ENCODE measurements at places on chromosomes 11 and 22.
A peak's percentile ranks its signal among the peaks of the same experiment; 100 is the strongest.

DNA sequence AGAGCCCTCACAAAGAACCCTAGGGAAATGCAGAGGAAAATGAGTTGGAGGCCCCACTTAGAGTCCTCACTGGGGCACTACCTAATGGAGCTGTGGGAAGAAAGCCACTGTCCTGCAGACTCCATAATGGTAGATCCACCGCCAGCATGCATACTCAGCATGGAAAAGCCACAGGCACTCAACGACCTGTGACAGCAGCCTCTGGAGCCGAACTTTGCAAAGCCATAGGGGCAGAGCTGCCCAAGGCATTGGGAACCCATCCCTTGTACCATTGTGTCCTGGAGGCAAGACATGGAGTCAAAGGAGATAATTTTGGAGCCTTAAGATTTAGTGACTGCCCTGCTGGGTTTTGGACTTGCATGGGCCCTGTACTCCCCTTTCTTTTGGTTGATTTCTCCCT, 18.8 kb downstream of the BBOX1 start:
- no peak for DNase-seq

DNA sequence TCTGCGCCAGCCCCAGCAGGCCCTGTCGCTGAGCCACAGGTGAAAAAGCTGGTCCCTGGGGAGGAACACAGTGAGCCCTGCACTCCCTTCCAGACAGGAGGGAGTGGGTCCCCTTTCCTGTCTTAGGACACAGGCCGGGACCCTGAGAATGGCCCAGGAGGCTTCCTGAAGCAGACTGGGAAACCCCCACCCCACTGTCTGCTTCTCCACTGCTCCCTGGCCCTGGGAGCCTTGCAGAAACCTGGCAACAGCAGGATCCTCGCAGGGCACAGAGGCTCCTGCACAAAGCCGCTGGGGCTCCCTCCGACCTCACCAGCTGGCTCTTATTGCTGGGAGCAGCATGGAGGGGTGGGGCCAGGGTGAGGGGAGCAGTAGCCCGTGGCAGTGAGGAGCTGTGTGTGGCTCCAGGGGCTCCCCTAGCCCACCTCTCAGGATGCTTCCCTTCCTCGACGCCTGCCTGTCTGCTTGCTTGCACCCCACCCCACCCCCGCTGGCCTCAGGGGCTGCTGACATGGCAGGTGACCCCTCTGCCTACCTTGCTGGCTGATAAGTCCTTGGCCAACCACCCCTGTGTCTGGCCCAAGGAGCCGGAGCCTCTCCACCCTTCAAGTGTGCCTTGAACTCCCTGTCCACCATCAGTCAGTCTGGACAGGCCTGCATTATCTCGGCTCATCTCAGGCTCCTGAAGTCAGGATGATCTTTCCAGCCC, 72.1 kb upstream of the KCNQ1OT1 start:
- peak; percentile 53 for DNase-seq

- DNase-seq: no peak
Observed at GRCh38 chr11:71433648-71434450, 14.3 kb downstream of the DHCR7 start.

DNA sequence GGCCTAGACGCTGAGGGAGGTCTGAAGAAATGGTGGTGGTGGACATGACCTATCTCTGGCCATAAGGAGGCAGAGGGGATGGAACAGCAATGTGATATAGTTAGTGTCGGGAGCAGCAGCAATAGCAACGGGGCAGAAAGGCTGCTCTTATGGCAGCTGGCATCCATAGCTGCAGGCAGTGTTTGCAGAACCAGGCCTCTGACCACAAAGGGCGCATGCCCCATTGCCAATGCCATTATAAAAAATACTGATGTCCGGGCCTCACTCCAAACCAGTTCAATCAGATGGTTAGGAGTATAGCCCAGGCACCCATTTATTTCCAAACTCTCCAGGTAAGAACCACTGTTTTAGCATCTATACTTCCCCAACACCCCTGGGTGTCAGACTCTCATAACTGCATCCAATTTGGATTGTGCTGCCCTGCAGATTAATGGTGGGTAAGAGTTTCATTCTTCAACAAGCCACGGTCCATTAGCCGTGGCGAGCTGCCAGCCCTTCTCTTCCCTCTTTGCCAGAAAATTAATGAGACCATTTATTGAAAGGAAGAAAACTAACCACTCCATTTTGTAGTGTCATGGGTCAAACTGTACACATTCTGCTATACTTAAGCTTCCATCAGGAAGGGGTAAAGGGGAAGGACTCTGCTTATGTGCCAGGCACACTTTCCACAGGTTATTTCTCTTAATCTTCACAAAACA, 72.8 kb upstream of the SPON1 start:
- peak; percentile 93 for DNase-seq

DNA sequence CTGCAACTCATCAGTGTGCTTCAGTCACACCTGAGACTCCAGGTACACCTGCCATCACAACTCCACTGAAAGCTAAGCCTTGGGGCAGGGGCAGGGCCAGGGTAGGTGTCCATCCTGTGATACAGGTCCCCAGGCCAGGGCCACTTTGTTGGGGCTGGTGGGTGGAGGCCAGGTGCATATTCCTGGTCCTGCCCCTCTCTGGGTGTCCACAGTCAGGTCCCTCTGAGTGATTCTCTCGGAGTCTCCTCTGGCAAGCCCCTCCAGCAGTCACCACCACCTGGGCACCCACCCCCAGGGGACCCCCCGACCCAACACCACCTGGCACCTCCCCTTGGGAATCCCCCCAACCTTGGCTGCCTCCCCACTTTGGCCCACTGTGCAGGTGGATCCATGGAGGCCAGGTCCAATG, 9.5 kb upstream of the ACR start:
- DNase-seq: no peak

GRCh38 chr11:15692739-15693138, 578.0 kb downstream of the INSC start:
- no peak for DNase-seq

DNA sequence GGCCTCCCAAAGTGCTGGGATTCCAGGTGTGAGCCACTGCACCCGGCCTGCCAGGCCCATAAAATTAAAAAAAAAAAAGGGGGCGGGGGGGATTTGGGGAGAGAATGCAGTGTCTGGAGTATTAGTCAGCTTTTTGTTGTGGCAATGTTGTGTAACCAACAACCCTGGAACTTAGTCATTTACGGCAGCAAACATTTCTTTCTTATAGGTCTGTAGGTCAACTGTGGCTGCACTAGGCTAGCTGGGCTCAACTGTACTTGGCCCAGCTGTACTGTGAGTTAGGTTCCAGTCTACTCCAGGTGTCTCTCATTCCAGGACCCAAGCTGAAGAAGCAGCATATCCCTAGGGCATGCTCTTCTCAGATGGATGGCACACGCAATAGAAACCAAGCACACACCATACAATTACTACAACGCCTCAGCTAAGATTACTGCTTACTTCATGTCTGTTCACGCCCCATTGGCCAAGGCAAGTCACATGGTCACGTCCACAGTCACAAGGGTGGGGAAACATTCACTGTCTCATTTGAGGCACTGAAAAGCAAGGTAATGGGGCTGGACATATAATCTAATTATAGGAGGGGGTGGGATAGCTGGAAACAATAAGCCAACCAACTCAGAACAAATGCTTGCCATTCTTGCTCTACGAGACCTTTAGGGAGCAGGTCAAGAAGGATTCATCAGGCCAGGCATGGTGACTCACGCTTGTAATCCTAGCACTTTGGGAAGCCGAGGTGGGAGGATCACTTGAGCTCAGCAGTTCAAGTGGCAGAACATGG, 10.4 kb upstream of the SPINDOC start:
- DNase-seq: no peak

DNA sequence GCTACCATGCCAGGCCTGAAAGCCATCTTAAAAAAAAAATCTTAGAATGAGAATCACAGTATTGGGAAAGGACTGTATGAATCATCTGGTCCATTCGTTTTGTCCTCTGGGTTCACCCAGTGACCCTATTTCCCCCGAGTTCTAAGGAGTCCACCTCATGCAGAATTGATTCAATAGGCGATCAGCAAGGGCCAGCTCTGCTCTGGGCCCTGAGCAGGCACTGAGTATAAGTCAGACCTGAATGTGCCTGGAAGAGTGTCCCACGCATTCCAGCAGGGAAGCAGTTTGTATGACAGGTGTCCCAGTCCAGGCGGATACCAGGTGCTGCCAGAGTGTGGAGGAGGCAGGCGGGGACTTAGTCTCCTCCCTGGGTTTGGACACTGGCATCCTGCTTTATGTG, 883 bp upstream of the HMOX1 start:
- no peak for DNase-seq

- DNase-seq: no peak
Observed at GRCh38 chr11:58134151-58134550, 8.8 kb upstream of the OR9I1 start.

DNA sequence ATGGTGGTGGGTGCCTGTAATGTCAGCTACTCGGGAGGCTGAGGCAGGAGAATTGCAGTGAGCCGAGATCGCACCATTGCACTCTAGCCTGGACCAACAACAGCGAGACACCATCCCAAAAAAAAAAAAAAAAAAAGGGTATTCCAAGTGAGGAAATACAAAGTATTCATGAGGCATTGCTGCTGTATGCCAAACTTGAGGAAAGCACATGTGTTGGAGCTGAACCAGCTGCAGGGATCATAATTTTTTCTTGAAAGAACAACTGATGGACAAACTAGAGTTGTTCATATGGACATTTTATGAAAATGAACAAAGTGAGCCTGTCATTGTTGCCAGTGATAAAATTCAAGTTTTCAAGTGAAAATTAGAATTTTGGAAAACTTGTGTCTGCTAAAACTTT, 15.8 kb downstream of the MARK2 start:
- no peak for DNase-seq

DNA sequence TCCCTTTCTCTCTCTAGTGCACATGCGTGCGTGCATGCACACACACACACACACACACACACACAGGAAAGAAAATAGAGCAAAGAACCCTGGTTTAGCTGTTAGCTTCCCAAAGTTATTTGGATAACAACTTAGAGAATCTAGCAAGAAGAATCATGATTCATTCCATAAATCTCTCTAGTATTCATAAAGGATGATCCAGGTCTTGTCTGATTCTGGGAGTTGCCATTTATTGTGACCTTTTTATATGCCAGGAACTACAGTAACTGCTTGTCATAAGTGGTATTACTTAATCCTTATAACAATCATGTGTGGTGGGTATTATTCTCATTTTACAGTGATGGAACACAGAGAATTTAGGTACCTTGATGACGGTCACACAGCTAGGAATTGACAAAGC, 141.5 kb upstream of the MTMR2 start:
- no peak for DNase-seq

GRCh38 chr11:76424379-76424778, 20.4 kb upstream of the EMSY start:
- no peak for DNase-seq

- peak; percentile 100 for DNase-seq
Observed at GRCh38 chr11:64778473-64779298, at the start of gene SF1. TSS of gene SF1 (minus strand) at chr11:64778542. CDS start at chr11:64778392, 150 bp downstream.

- DNase-seq: no peak
Observed at GRCh38 chr11:28099715-28100114, 8.2 kb downstream of the KIF18A start.

GRCh38 chr11:7582338-7582985, 68.7 kb downstream of the PPFIBP2 start:
- no peak for DNase-seq

DNA sequence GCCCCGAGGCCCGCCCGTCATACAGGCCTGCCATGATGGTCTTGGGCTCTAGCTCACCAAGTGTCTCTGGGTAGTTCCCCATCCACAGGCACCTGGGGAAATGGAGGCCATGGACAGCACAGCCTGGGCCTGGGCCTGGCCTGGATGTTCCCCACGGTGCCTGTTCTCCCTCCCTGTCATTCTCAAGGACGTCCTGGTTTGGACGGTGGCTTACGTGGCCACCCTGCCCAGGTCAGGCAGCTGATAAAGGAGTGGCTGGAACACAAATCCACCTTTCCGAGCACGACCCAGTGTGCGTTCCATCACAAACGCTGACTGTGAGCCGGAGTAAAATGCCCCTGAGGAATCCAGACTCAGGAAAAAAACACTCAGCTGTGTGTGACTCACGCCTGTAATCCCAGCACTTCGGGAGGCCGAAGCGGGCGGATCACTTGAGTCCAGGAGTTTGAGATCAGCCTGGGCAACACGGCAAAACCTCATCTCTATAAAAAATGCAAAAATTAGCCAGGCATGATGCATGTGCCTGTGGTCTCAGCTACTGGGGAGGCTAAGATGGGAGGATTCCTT, 41.2 kb upstream of the TESMIN start:
- DNase-seq: no peak

DNA sequence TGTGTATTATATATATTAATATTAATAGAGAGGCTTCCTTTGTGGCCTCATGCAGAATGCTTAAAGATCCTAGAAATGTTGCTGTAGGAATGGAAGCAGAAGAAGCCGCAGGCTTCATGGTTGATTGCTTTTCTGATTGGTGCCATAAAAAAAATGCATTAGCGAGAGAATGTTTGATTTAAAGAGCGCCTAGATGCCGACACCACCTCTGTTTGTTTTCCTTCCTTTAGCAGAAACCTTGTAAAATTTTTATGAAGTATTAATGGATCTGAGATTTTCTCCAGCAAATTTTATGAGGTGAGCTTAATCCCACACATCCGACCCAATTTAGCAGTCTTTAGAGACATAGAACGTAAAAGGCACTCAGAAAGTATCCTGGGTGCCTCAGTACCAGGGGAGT, 587.5 kb downstream of the NTM start:
- DNase-seq: peak; percentile 18

- no peak for DNase-seq
Observed at GRCh38 chr11:7690648-7691047, 15.6 kb downstream of the OVCH2 start.

GRCh38 chr11:73259406-73260126, 12.6 kb upstream of the P2RY6 start:
- no peak for DNase-seq

DNA sequence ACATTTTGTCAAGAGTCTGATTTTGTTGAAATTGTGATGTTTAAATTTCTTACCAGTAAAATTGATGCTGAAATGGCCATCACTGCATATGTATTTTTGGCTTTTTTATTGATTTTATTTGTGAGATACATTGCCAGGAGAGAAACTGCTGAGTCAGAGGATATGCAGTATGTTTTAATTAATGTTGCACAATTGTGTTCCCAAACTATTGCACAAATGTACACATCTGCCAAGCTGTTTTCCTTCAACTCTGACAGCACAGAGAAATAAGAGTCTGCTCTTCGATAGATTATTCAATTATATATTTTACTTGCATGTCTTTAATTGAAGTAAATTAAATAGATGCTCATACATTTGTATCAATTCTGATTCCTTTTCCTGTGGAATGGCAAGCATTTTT, 640.2 kb upstream of the LUZP2 start:
- DNase-seq: no peak

DNA sequence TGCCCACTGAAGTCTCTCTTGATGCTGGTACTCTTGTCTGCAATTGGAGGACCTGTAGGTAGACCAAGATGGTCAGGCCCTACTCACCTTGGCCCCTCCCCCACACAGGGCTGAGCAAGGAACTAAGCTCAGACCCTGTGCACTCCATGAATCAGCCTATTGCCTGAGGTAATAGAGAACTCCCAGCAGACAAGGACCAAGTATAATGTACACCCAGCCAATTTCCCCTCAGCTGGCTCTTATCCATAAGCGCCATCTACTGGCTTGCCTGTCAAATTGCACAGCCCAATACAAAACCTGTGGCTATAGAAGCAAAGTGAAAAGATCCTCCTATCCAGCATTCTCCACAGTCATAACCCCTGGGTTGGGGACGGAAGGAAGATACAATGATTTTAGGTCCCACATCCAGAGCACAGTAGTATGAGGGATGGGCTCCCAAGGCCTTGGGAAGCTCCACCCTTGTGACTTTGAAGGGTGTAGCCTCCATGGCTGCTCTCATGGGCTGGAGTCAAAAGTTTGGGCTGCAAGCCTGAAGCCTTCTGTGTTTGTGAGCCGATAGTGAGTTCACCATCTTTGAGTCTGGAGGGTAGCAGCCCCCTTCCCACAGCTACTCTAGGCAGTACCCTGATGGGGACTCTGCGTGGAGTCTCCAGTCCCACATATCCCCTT, 56.0 kb downstream of the GLYATL2 start:
- DNase-seq: peak; percentile 29

Data from NCI-H1417 (cell line).